ENCODE measurements at places on chromosomes 11 and 22. TPM values are rescaled to one million over a fixed set of nuclear protein-coding genes. Genes with fewer than 3 reads are reported as not detected.

CCDC82 gene
- total RNA-seq = 34.2 TPM

PGA3 gene
- total RNA-seq = 4.3 TPM

EWSR1 gene
- 197 TPM for total RNA-seq

H19 gene
- total RNA-seq = 85.8 TPM

GALNT18 gene
- 57.8 TPM for total RNA-seq

EFCAB6 gene
- total RNA-seq = 2.2 TPM

MPPED1 gene
- total RNA-seq = not detected

RASSF10 gene
- total RNA-seq = not detected

GRCh38 chr22:38657045-38657909 lies 839 bp downstream of the CBY1 start:
- peak overlapping the region; percentile 82 for H3K4me3 ChIP-seq
- peaks cover 12% of the 10 kb centered on the region for H3K4me1 ChIP-seq
- H3K27ac ChIP-seq = peak overlapping the region; percentile 64
- no peaks in the 10 kb centered on the region for H3K27me3 ChIP-seq
- DNase-seq = no peak

- no peaks in the 10 kb centered on the region for H3K27me3 ChIP-seq
- H3K4me1 ChIP-seq = no peaks in the 10 kb centered on the region
- peaks cover 5% of the 10 kb centered on the region for H3K36me3 ChIP-seq
- H3K27ac ChIP-seq = no peak overlapping the region
- no peak overlapping the region for H3K4me3 ChIP-seq
These were observed 213.6 kb downstream of the DYNC2H1 start for GRCh38 chr11:103322821-103323220.

GRCh38 chr22:49494555-49494954 lies 333.1 kb downstream of the BRD1 start:
- H3K4me3 ChIP-seq = no peak overlapping the region
- DNase-seq = no peak
- no peaks in the 10 kb centered on the region for H3K4me1 ChIP-seq
- no peaks in the 10 kb centered on the region for H3K27me3 ChIP-seq

- no peaks in the 10 kb centered on the region for H3K27me3 ChIP-seq
- no peaks in the 10 kb centered on the region for H3K4me1 ChIP-seq
- no peak overlapping the region for H3K27ac ChIP-seq
- H3K4me3 ChIP-seq = no peak overlapping the region
These were observed 602.6 kb downstream of the NTM start for GRCh38 chr11:131973061-131973460.

DNA sequence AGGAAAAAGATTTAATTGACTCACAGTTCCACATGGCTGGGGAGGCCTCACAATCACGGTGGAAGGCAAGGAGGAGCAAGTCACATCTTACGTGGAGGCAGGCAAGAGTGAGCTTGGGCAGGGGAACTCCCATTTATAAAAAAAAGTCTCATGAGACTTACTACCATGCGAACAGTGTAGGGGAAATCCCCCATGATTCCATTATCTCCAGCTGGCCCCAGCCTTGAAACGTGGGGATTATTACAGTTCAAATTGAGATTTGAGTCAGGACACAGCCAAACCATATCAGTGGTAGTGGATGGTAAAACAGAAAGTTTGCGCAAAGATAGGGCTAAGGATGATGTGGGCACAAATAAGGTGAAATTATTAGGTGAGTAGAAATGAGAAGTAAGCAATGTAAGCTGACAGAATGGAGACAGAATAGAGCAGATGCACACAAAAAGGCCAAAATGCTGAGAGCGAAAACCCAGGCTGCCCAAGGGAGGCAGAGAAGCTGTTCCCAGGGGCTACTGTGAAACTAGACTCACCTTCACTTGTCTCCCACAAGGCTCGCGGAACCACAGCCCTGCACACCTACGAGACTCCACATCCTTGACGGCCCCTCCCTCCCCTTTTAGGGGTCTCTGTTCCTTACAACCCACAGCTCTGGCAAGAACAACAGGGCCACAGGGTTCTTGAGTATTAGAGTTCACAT lies 377.6 kb downstream of the CADM1 start:
- H3K36me3 ChIP-seq = no peaks in the 10 kb centered on the region
- no peak overlapping the region for H3K4me3 ChIP-seq
- DNase-seq = no peak
- H3K27me3 ChIP-seq = no peaks in the 10 kb centered on the region

DNA sequence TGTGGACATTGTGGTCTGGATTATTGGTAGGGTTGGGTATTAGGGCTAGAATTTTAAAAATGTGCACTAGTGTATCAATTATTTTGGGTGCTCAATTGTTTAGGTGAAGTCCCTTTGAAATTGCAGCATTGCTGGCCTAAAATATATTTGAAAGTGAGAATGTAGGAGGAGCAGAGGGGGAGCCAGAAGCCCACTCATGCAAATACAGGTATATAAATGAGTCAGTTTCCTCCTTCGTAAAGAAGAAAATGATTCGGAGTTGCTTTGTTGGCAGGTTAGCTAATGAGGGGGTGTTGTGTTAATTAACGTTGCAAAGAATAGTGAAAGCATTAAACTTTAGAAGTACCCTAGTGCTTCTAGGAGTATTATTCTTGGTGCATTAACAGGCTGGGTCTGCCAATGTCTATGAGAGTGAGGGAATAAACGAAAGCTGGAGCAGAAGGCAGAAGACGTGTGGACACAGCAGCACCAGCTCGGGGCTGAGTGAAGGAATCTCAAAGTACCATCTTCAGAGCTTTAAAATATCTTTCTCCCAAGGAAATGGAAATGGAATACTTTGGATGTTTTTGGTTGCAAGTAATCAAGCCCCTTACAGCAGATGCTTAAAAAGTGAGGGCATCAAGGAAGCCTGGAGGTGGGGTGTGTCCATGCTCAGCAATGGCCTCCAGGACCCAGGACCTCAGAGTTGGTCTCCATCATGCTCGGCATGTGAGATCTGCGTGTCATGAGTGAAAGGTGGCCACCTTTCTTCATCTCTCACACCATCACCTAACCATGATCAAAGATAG lies 522.9 kb downstream of the NTM start:
- H3K4me1 ChIP-seq = no peaks in the 10 kb centered on the region
- no peaks in the 10 kb centered on the region for H3K36me3 ChIP-seq
- no peaks in the 10 kb centered on the region for H3K27me3 ChIP-seq
- H3K4me3 ChIP-seq = no peak overlapping the region
- no peak overlapping the region for H3K27ac ChIP-seq

DNA sequence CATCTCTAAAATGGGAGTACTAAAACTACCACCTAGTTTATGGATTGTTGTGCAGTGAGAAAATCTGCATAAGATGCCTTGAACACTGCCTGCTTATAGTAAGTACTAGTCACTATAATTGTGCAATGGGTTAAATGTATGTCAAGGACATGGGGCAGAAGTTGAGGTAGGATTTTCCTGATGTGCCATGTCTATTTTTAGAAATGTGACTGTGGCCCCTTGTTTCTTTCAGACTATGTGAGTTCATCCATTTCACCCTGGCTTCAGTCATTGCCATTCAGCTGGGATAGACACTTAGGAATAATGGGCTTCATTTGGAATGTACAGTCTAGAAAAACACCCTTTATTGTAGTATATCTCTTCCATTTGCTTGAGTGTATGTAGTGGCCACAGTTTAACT lies 51.4 kb downstream of the BDNF start:
- no peak overlapping the region for H3K4me3 ChIP-seq
- H3K27me3 ChIP-seq = no peaks in the 10 kb centered on the region
- H3K27ac ChIP-seq = no peak overlapping the region
- DNase-seq = no peak
- no peaks in the 10 kb centered on the region for H3K4me1 ChIP-seq
- no peaks in the 10 kb centered on the region for H3K36me3 ChIP-seq

- DNase-seq = no peak
- H3K4me3 ChIP-seq = no peak overlapping the region
- no peaks in the 10 kb centered on the region for H3K36me3 ChIP-seq
- H3K27ac ChIP-seq = peak overlapping the region; percentile 95
These were observed 20.7 kb downstream of the A4GALT start for GRCh38 chr22:42699976-42700352.

DNA sequence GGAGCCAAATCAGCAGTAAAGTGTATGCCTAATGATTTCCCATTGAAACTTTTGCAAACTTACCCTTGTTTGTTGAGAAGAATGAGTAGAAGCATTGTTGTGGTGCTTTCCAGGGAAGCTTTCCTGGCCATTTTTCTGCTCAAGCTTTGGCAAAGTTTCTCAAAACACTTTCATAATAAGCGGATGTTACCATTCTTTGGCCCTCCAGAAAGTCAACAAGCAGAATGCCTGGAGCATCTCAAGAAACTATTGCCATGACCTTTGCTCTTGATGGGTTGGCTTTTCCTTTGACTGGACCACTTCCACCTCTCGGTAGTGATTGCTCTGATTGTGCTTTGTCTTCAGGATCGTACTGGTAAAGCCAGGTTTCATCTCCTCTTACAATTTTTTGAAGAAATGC lies 10.7 kb downstream of the PIWIL4 start:
- H3K27me3 ChIP-seq = no peaks in the 10 kb centered on the region
- H3K4me1 ChIP-seq = no peaks in the 10 kb centered on the region
- H3K27ac ChIP-seq = no peak overlapping the region
- H3K4me3 ChIP-seq = no peak overlapping the region
- no peaks in the 10 kb centered on the region for H3K36me3 ChIP-seq
- DNase-seq = no peak

DNA sequence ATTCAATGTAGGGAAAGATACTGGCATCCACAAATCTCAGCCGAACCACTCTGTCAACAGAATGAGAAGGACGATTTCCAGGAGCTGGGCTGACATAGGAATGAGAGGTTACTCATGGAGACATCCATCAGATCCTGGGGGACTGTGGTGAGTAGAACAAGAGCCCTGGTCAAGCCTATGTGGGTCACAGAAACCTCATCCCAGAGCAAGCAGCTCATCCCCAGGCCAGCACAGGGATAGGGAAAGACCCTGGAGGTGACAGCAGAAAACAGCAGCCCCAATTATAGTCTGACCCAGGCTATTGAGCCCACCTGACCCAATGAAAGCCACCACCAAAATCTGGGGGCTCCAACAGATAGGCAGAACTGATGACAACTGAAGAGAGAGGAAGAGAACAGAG lies 128.0 kb upstream of the SERPIND1 start:
- H3K36me3 ChIP-seq = no peaks in the 10 kb centered on the region
- H3K27ac ChIP-seq = no peak overlapping the region
- no peaks in the 10 kb centered on the region for H3K27me3 ChIP-seq
- no peak overlapping the region for H3K4me3 ChIP-seq
- H3K4me1 ChIP-seq = no peaks in the 10 kb centered on the region

- H3K27me3 ChIP-seq = no peaks in the 10 kb centered on the region
- H3K36me3 ChIP-seq = no peaks in the 10 kb centered on the region
- H3K27ac ChIP-seq = no peak overlapping the region
- no peak for DNase-seq
These were observed 9.3 kb downstream of the APOL5 start for GRCh38 chr22:35726933-35727332.

DNA sequence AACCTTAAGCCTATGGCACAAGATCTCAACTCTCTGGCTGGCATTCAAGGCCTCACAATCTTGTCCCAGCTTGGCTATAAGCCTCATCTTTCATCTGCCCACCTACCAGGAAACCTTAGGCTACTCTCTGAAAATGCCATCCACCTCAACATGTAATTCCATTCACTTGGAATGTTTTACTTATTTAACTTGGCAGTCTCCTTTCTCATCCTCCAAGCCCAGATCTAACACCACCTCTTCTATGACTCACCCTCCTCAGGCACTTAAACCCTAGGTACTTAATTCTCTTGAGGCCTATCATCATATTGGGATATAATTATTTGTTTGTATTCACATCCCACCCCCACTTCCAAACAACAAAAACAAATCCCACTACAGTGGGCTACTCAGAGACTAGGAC lies 15.0 kb downstream of the POGLUT3 start:
- H3K27ac ChIP-seq = no peak overlapping the region
- H3K36me3 ChIP-seq = peaks cover 30% of the 10 kb centered on the region
- H3K4me1 ChIP-seq = no peaks in the 10 kb centered on the region
- no peak for DNase-seq

GRCh38 chr22:18064636-18065035 lies 13.2 kb upstream of the PEX26 start:
- H3K27me3 ChIP-seq = no peaks in the 10 kb centered on the region
- H3K4me3 ChIP-seq = no peak overlapping the region
- no peaks in the 10 kb centered on the region for H3K36me3 ChIP-seq
- H3K27ac ChIP-seq = no peak overlapping the region

DNA sequence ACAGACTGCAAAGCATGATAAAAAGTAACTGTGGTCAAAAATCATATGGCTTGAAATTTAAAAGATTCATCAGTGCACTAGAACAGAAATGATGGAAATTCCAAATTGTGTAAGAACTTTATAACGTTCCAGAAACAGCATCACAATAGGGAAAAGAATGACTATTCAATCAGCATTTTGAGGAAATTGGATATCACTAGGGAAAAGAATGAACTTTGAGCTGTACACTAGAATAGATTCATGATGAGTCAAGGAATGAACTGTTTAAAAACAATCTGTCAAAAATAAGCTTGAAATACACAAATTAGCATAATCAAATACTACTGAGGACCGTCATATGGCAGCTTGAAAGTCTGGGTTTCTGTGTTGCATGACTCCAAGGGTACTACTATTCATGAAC lies 20.5 kb upstream of the HEPHL1 start:
- no peaks in the 10 kb centered on the region for H3K4me1 ChIP-seq
- H3K27ac ChIP-seq = no peak overlapping the region
- no peaks in the 10 kb centered on the region for H3K27me3 ChIP-seq
- no peaks in the 10 kb centered on the region for H3K36me3 ChIP-seq
- no peak for DNase-seq
- no peak overlapping the region for H3K4me3 ChIP-seq

- DNase-seq = no peak
- H3K36me3 ChIP-seq = no peaks in the 10 kb centered on the region
- no peak overlapping the region for H3K27ac ChIP-seq
- H3K4me1 ChIP-seq = no peaks in the 10 kb centered on the region
- H3K4me3 ChIP-seq = no peak overlapping the region
These were observed 79.7 kb downstream of the KIRREL3 start for GRCh38 chr11:126920833-126921232.

DNA sequence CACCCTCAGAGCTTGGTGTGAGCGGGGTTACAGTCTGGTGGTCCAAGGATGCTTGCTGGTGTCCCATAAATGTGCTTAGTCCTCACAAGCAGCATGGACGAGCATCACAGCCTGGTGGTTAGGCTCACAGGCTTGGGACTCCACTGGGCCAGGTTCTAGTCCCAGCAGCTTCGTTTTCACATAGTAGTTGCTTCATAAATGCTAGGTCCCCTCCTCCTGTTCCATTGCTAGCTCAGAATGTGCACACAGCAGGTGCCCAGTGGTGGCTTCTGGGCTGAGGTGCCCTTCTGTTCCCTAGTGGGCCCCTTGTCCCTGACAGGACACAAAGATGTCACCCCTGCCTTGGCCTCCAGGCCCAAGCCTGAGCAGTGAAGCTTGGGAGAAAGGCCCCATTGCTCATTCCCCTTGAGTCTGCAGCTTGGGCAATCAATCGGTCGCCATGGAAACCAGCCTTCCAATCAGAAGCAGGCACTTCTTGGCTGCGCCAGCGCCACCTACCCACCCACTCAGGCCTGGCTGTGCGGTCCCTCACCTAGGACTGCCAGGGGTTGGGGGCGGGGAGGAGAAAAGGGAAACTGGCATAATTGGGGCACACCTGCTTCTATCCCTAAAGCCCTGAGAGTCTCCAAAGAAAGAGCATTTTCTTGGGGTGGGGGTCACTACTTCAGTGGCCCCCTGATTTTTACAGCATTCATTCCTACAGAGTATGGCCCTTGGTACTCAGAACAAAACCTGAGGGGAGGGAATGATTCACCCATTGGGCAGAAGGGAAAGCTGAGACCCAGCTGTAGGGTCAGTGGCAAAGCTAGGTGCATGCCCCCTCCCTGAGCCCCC lies 48.1 kb downstream of the CYTH4 start:
- H3K27me3 ChIP-seq = peaks cover 22% of the 10 kb centered on the region
- H3K27ac ChIP-seq = no peak overlapping the region
- H3K4me3 ChIP-seq = no peak overlapping the region
- no peaks in the 10 kb centered on the region for H3K36me3 ChIP-seq
- DNase-seq = no peak

GRCh38 chr11:67406969-67407687 lies 3.2 kb downstream of the TBC1D10C start:
- no peak for DNase-seq
- H3K4me3 ChIP-seq = no peak overlapping the region
- no peaks in the 10 kb centered on the region for H3K4me1 ChIP-seq
- no peaks in the 10 kb centered on the region for H3K36me3 ChIP-seq

Data from thoracic aorta (tissue), 2 donors.